Daoy (cell line): ENCODE measurements at places on chromosomes 7 and 10. TPM values are rescaled to one million over a fixed set of nuclear protein-coding genes. Genes with fewer than 3 reads are reported as not detected.

GRCh38 chr10:21599582-21599981 lies 65.5 kb downstream of the MLLT10 start:
- no peak for DNase-seq

Gene DHTKD1
- total RNA-seq, result 6.8 and 33.4 TPM in 2 replicates

Gene OR2A5
- total RNA-seq, result not detected in 2 replicates

DNA sequence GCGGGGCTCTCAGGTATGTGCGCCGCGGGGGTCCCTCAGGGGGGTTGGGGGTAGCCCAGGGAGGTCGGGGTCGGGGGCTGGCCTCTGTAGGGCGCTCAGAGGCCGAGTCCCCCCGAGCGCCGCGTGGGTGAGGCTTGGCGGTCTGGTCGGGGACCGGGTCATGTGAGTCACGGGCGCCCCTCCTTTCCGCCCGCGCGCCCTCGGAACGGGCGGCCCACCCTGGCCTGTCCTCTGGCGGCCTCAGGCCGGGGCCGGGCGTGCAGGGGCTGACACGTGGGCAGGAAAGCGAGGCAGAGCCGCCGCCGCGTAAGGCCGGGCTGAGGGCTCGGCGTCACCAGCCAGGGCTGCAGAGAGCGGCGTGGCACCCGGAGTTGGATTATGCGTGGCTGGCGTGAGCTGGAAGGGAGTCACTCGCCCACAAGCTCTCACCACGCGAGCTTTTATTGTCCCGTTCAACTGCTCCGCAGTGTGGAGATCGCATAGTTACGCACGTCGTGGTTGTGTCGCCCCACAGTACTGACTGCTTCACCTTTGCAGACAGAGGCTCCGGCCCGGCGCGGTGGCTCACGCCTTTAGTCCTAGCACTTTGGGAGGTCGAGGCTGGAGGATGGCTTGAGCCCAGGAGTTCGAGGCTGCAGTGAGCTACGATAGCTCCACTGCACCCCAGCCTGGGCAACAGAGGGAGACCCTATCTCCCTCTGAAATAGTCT lies 385 bp downstream of the SHLD2 start:
- peak; percentile 79 for DNase-seq
